ENCODE measurements at places on chromosomes 4 and X.

GRCh38 chr4:121726642-121727268, 30.0 kb upstream of the ANXA5 start:
- no peak for DNase-seq

- DNase-seq, result no peak
Observed at GRCh38 chr4:48275247-48275646, 5.6 kb upstream of the TEC start.

DNA sequence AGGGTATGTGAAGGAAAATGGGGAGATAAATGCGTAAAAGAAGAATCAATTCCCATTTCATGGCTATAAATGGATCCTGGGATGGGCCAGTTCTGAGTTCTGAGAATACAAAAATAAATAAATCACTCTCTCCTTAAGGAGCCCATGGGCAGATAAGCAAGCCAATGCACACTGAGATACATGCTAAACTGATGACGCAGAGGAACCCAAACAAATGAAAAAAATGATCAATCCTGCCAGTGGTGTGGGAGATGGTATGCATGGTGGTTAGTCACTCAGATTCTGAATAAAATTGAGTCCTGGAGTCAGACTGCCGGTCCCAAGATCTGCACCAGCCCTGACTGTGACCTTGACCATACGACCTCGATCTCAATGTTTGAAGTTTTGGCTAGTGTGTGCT, 59.7 kb downstream of the NEIL3 start:
- DNase-seq, result no peak

DNA sequence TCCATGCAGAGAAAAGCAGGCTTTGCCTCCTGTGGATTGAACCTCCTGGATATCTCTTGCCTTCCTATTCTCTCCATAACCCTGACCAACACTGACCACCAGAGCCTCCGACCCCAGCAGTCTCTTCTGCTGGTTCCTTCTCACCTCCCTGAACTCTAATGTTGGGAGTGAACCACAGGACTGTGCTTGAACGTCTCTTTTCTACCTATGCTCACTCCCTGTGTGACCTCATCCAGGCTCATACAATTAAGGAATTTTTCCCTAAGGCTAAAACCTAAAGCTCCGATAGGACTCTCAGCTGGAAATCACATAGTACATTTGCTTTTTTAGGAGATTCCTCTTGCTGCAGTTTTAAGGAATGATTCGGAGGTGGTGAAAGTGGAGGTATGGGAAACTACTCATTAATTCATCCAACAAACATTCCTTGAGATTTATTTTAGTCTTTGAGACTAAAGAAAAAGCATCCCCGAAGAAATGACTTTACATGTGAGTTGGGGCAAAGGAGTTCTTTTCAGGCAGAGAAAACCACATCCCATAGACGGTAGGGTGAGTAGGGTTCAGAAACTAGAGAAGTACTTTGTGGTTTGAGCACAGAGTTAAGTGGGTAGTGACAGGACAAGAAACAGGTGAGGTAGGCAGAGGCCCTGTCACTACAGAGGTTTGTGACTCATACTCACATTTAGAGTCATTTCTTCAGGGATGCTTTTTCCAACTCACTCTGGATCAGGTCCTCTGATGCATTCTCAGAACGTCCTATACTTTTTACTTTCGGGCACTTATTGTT, 30.8 kb downstream of the NDNF start:
- DNase-seq, result no peak

DNA sequence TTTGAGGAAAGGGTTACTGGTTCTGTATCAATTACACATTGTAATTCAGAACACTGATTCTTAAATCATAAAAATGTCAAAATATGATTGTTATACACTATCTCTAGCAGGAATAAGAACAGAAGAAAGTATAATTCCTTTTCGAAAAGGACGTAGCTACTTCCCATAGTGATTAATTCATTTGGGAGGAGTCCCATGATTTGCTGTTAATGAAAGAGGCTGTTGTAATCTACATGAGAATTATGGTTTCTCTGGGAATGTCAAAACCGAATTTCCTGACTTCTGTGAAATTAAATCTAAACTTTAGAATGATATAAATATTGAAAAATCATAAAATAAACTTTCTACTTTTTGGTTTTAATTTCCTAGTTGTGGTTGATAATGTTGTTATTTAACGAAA, 191.1 kb upstream of the ETNPPL start:
- DNase-seq, result no peak

GRCh38 chr4:99651811-99652485, 5.7 kb downstream of the C4orf54 start:
- no peak for DNase-seq
